ENCODE measurements at places on chromosomes 6 and 20.

- no peak for DNase-seq
These were observed 160.6 kb upstream of the GGTLC1 start for GRCh38 chr20:24149175-24149574.

GRCh38 chr6:15577106-15577505, 85.7 kb downstream of the DTNBP1 start:
- DNase-seq, result no peak

DNA sequence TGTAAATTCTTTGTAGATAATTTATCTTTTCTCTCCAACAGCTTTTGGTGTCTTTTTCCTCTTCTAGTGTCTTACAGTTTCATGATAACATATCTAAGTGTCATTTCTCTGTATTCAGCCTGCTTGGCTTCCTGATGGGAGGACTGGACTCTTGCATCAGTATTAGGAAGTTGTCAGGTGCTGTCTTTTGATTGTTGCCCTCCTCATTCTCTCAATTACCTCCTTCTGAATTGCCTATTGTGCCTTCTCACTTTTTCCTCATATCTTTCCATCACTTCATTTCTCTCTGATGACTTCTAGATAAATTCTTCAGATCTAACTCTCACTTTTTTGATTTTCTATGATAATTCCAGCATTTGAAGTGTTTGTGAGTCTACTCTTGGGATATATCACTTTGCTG, 154.4 kb upstream of the MLIP start:
- no peak for DNase-seq

GRCh38 chr20:13661070-13661685, 22.4 kb upstream of the TASP1 start:
- no peak for DNase-seq

DNA sequence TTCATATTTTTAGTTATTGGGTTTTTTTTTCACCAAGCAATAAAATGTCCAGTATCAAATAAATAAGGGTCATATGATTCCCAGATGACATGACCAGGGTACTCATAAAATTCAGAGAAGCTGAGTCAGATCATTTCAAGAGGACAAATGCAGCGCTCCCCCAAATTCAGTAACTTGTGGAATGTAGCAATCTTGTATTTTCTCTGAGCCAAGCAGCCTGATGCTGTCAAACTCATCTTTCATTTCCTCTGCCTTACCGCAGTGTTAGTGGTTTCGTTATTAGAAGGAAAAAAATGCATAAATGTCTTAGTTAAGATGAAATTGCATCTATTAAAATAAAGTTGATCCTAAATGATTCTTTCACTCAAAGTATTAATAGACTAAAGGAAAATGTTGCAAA, 57.8 kb upstream of the EDN1 start:
- DNase-seq, result no peak

GRCh38 chr6:110573136-110573535, 96.7 kb upstream of the SLC22A16 start:
- DNase-seq, result no peak

DNA sequence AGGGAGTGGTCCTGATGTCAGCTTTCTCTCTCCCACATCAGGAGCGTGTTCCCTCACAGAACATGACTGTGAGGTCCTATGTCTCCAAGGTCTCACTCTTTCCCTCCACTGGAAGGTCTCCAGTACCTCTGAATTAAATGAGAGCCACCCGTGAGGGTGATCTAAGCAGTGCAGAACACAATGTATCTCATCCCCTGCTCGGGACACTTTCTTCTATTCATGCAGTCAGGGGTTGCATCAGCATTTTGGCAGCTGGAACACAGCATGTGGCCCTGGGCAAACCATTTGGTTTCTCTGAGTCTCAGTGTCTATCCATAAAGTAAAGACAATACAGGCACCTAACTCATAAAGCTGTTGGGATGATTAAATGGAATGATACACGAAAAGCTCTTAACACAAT, 34.2 kb downstream of the MAFB start:
- DNase-seq, result no peak

- no peak for DNase-seq
These were observed 210.3 kb downstream of the PLCB1 start for GRCh38 chr20:8342391-8342790.

DNA sequence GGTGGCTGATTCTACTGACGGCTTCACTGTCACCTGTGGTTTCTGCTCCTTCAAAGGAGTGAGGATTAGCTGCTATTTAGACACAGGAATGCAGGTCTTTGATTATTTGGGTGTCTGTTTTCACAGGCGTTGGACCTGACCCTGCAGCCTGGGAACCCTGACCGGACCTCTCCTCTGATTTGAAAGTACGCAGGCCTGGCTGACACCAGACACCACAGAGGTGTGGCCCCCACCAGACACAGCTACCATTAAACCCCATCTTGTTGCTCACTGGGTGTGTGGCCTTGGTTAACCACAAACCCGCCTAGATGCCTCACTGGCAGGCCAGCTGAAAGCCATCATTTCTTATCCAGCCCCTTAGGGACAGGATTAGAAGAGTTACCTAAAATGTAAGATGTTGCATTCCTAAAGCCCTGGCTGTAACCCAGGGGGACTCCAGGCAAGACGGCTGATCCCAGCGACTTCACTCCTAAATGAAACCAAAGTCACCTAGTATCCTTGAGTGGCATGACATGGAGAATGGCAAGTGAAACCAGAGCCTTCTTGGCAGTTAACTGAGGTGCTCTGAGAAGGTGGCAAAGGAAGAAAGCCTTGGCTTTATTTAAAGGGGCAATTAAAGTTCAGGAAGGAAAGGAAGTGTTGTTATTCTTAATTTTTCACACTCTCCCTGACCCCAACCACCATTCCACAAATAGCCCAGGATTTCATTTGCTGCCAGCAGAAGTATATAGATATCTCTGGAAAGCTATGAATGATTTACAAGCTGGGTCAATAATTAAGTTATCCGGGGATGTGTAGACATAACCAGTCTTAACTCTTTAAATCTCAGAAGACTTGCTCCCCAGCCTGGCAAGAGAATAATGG, 169.9 kb downstream of the QRSL1 start:
- no peak for DNase-seq

GRCh38 chr6:26416288-26416687, 14.2 kb downstream of the BTN3A1 start:
- DNase-seq, result no peak

GRCh38 chr6:161115468-161115867, 123.9 kb downstream of the MAP3K4 start:
- no peak for DNase-seq
